Hypothalamus (tissue), 51 donors: ENCODE measurements at places on chromosomes 7 and 10.

DNA sequence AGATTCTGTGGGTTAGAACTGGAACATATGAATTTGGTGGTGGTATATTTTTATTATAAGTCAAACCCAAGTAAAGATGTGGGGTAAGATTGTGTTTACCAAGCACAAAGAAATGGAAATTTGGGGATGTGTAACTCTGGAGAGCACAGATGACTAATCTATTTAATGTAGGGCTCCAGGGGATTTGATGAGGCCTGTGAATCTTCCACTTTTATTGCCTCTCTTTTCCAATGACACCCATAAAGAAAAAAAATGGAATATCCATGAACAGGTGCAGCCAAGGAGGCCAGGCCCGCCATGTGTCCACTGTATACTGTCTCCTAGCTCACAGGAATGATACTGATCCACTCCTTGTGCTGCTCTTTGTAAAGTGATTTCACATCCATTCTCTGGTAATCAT lies 2.8 kb downstream of the SRGN start:
- no peak for DNase-seq

- DNase-seq, result no peak
Measured at GRCh38 chr7:45662540-45663166, 88.5 kb downstream of the ADCY1 start.

DNA sequence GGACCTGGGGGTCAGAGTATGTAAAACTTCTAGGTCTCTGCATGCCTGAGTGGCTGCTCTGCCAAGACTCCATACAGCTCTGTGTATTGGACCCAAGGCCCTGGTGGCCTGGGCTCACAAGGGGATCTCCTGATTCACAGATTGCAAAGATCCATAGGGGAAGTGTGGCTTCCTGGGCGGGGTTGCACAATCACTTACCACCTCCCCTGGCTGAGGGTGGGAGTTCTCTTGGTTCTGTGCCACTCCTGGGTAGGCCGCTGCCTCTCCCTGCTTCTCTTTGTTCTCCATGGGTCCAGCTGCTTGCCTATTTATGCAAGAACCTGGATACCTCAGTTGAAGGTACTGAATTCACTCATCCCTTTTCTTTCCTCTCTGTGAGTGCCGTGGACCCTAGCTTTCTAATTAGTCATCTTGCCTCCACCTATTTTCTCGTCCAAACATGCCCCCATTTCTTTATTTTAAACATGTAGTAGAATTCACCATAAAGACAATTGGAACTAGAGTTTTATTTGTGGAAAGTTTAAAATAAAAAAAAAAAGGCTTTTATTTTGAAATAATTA lies 18.5 kb upstream of the AGR3 start:
- no peak for DNase-seq

- no peak for DNase-seq
Measured at GRCh38 chr10:62454687-62455397, 80.7 kb downstream of the ZNF365 start.
